ENCODE measurements at places on chromosomes 12 and 14. TPM values are rescaled to one million over a fixed set of nuclear protein-coding genes. Genes with fewer than 3 reads are reported as not detected.

DNA sequence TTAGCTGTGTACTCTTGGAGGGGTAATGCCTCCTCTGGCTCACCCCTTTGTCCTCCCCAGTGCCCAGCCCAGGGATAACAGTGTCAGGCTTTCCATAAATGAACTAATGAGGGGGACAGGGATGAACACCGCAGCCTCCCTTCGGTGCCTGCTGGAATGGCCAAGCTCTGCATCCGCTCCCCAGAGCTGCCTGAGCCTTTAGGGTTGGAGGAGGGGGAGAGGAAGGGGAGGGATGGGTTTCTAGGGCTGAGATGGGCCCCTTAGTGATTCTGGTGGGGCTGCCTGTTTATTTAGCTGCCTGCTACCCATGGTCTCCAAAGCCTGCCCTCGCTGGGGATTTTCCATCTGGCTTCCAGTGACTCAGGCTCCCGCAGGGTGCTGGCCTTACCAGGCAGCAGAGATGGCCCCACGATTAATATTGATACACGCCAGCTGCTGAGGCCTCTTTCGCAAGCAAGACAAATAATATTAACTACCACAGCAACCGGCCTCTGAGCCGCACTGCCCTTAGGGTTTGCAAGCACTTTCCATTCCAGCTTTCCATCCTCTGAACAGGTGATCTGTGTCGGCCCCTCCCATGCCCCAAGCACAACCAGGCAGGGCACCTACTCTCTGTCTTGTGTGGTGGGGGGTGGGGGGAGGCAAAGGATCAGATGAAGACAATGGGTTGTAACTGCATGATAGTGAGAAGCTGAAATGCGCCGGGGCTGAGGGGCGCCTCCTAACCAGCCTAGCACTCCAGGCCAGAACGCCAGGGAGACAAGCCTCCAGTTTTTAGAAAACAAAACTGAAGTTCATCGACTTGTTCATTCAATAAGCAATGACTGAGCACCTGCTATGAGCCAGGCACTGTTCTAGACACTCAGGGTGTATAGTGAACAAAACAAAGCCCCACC is 56.7 kb downstream of the C14orf132 start:
- H3K4me3 ChIP-seq: no peak overlapping the region
- no peak overlapping the region for H3K27ac ChIP-seq
- no peak for DNase-seq

GRCh38 chr12:54701940-54702592 is 53.9 kb upstream of the DCD start:
- H3K4me3 ChIP-seq: no peak overlapping the region
- DNase-seq: peak; percentile 58
- H3K4me1 ChIP-seq: no peaks in the 10 kb centered on the region
- no peaks in the 10 kb centered on the region for H3K36me3 ChIP-seq

- no peaks in the 10 kb centered on the region for H3K4me1 ChIP-seq
- no peak for DNase-seq
- no peak overlapping the region for H3K27ac ChIP-seq
- no peaks in the 10 kb centered on the region for H3K36me3 ChIP-seq
- H3K4me3 ChIP-seq: no peak overlapping the region
Measured at GRCh38 chr12:2490831-2491230, 303.9 kb upstream of the FKBP4 start.

DNA sequence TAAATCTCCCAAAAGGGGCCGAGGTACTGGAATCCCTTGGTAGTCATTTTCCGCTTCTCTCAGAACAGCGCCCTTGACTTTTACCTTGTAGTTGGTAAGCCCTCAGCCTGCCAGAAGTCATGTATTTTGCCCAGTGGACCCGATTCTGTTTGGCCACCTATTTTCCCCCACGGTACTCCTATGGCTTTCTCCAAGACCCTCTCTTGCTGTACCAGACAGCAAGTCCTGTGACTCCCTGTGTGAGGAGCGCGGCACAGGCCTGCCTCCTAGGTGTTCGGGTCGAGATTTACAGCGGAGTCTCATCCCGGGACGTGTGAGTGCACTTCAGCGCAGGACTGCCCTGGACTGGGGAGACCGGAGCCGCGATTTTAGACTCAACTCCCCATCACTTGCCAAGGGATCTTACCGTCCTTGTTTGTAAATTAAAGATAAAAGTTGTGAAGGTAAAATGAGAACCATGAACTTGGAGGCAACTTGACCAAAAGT is 1.1 kb upstream of the MBD6 start:
- peaks cover 42% of the 10 kb centered on the region for H3K4me1 ChIP-seq
- peaks cover 26% of the 10 kb centered on the region for H3K36me3 ChIP-seq
- peak overlapping the region; percentile 100 for H3K27ac ChIP-seq
- DNase-seq: no peak
- peak overlapping the region; percentile 83 for H3K4me3 ChIP-seq

- no peak overlapping the region for H3K27ac ChIP-seq
- no peaks in the 10 kb centered on the region for H3K36me3 ChIP-seq
- no peak for DNase-seq
- no peak overlapping the region for H3K4me3 ChIP-seq
Measured at GRCh38 chr14:43674273-43674672, 832.8 kb downstream of the FSCB start.

GRCh38 chr14:104148433-104149277 is 10.3 kb downstream of the KIF26A start:
- no peak overlapping the region for H3K4me3 ChIP-seq
- H3K27me3 ChIP-seq: no peaks in the 10 kb centered on the region
- DNase-seq: no peak
- H3K27ac ChIP-seq: no peak overlapping the region

GRCh38 chr12:97767347-97767746 is 304.7 kb downstream of the RMST start:
- H3K36me3 ChIP-seq: no peaks in the 10 kb centered on the region
- no peak for DNase-seq
- no peaks in the 10 kb centered on the region for H3K4me1 ChIP-seq
- no peak overlapping the region for H3K27ac ChIP-seq

DNA sequence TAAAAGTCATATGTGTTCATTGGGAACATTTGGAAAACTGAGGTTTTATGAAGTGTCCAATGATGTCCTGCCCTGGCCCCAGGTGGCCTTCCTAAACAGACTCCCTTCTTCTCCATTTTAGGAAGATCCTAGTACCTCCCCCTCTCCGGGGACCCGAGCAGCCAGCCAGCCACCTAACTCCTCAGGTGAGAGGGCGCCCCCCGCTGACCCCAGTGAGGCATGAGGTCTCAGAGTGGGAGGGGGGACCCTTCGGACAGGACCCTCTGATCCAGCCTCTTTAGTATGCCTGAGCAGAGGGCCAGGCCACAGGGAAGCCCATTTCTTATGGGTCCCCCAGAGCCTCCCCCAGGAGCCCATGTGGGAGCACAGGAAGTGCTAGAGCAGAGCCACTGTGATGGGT is 23.7 kb downstream of the DEGS2 start:
- no peak for DNase-seq
- H3K27ac ChIP-seq: no peak overlapping the region
- H3K36me3 ChIP-seq: no peaks in the 10 kb centered on the region
- H3K27me3 ChIP-seq: no peaks in the 10 kb centered on the region
- H3K4me1 ChIP-seq: no peaks in the 10 kb centered on the region

- H3K4me1 ChIP-seq: no peaks in the 10 kb centered on the region
- no peaks in the 10 kb centered on the region for H3K36me3 ChIP-seq
- no peak overlapping the region for H3K27ac ChIP-seq
- no peaks in the 10 kb centered on the region for H3K27me3 ChIP-seq
- H3K4me3 ChIP-seq: no peak overlapping the region
Measured at GRCh38 chr12:51915951-51916350, 8.6 kb downstream of the ACVRL1 start.

GRCh38 chr12:116027551-116027821 is 250.0 kb downstream of the MED13L start:
- H3K27ac ChIP-seq: no peak overlapping the region
- H3K4me3 ChIP-seq: no peak overlapping the region
- no peak for DNase-seq
- no peaks in the 10 kb centered on the region for H3K27me3 ChIP-seq

DNA sequence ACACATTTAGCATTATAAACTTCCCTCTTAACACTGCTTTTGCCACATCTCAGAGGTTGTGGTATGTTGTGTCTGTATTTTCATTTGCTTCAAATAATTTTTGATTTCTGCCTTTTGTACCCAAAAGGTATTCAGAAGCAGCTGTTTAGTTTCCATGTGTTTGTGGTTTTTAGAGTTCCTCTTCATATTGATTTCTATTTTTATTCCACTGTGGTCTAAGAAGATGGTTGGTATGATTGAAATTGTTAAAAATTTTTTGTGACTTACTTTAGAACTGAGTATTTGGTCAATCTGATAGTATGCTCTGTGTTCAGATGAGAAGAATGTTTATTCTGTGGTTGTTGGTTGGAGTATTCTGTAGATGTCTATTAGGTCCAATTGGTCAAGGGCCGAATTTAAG is 76.4 kb downstream of the IFNG-AS1 start:
- no peak overlapping the region for H3K27ac ChIP-seq
- no peak overlapping the region for H3K4me3 ChIP-seq
- no peaks in the 10 kb centered on the region for H3K27me3 ChIP-seq
- peaks cover 30% of the 10 kb centered on the region for H3K4me1 ChIP-seq
- DNase-seq: no peak

- H3K4me3 ChIP-seq: no peak overlapping the region
- H3K27ac ChIP-seq: no peak overlapping the region
- H3K27me3 ChIP-seq: no peaks in the 10 kb centered on the region
- H3K4me1 ChIP-seq: no peaks in the 10 kb centered on the region
- DNase-seq: no peak
- H3K36me3 ChIP-seq: no peaks in the 10 kb centered on the region
Measured at GRCh38 chr12:116664085-116664484, 73.8 kb downstream of the SPRING1 start.

- H3K4me3 ChIP-seq: no peak overlapping the region
- no peak overlapping the region for H3K27ac ChIP-seq
- no peaks in the 10 kb centered on the region for H3K27me3 ChIP-seq
- H3K4me1 ChIP-seq: no peaks in the 10 kb centered on the region
Measured at GRCh38 chr12:115172521-115172920, 488.5 kb upstream of the TBX3 start.

DNA sequence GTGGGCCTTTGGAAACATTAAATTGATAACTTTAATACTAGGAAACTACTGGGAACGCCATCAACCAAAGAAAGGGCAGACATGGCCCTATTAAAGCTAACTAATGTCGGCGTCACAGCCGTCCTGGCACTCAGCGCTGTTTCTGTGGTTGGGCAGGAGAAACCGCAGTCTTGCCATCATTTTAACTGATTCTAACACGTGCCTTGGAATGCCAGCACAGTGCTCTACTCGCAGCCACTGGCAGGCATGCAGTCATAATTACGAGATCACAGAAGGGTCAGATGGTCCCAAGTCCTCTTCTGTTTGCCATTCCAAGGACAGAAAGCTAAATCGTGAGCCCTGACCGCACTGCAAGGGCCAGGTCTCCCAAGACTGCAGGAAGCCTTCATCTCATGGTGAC is 75.2 kb downstream of the RIMBP2 start:
- H3K36me3 ChIP-seq: no peaks in the 10 kb centered on the region
- no peaks in the 10 kb centered on the region for H3K4me1 ChIP-seq
- no peak overlapping the region for H3K27ac ChIP-seq
- no peaks in the 10 kb centered on the region for H3K27me3 ChIP-seq
- no peak overlapping the region for H3K4me3 ChIP-seq
- no peak for DNase-seq

DNA sequence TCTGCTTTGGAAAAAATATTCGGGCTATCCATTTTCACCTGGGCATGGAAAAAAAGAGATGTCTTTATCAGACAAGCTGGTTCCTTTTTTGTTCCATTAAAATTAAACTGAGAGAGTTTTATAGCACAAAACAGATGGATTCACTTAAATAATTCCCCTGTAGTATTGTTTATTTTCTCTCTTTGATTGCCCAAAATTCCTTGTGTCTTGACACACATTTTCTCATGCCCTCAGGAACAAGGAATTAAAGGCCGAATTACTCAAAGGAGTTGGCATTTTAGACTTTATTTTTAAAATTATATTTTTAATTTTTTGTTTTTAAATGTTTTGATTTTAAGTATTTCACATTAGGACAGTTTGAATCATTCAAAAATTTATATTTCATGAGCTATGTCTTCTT is 69.6 kb upstream of the SLCO1C1 start:
- H3K27ac ChIP-seq: no peak overlapping the region
- DNase-seq: no peak
- H3K4me1 ChIP-seq: no peaks in the 10 kb centered on the region

- H3K36me3 ChIP-seq: no peaks in the 10 kb centered on the region
- DNase-seq: no peak
- no peaks in the 10 kb centered on the region for H3K4me1 ChIP-seq
- no peak overlapping the region for H3K4me3 ChIP-seq
- H3K27ac ChIP-seq: no peak overlapping the region
- H3K27me3 ChIP-seq: no peaks in the 10 kb centered on the region
Measured at GRCh38 chr14:99055816-99056215, 216.2 kb downstream of the BCL11B start.

DNA sequence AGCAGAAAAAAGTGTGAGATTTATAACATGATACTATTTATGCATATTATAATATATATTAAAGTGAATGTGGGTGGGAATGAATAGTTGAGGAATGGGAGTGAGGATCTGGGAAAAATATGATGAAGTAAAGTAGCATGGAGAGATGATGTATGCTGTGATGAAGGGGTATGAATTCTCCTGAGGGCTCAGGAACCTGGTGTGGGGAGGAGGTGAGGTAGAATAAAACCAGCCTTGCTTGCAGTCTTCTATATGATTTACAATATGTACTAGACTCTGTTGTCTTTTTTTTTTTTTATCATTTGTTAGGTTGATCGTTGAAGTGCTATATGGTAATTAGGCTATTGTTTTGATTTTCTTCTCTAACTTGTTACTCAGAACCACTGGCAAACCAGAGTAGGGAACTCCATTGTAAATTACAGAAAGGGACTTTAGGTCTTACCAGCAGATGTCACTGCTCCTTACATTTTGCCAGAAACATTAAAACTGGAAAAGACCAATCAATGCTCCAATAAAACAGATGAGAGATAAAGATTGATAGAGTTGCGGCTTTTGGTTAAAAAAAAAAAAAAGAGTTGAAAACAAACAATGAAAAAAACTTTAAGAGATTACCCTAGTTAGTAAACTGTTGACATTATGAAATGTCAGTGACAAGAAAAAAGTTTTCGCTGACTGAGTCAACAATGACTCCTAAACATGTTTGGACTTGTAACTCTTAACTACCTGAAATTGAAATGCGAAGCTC is 39.9 kb downstream of the ATL1 start:
- no peaks in the 10 kb centered on the region for H3K36me3 ChIP-seq
- no peaks in the 10 kb centered on the region for H3K27me3 ChIP-seq
- H3K4me1 ChIP-seq: no peaks in the 10 kb centered on the region
- no peak overlapping the region for H3K27ac ChIP-seq
- DNase-seq: peak; percentile 46

GRCh38 chr14:76647697-76648298 is 113.5 kb upstream of the VASH1 start:
- peak; percentile 38 for DNase-seq
- no peak overlapping the region for H3K27ac ChIP-seq
- no peak overlapping the region for H3K4me3 ChIP-seq

GRCh38 chr12:13135371-13136178 is 32.1 kb upstream of the GSG1 start:
- no peaks in the 10 kb centered on the region for H3K4me1 ChIP-seq
- no peaks in the 10 kb centered on the region for H3K36me3 ChIP-seq
- H3K27me3 ChIP-seq: no peaks in the 10 kb centered on the region
- H3K4me3 ChIP-seq: no peak overlapping the region
- H3K27ac ChIP-seq: no peak overlapping the region

The TPPP2 gene
- not detected for polyA plus RNA-seq

The AICDA gene
- polyA plus RNA-seq: not detected

The WNT5B gene
- 0.33 TPM for polyA plus RNA-seq

The CLEC4D gene
- polyA plus RNA-seq: not detected

The VASH1 gene
- 6.3 TPM for polyA plus RNA-seq

The BLTP3B gene
- polyA plus RNA-seq: 11.9 TPM

All from B cell (primary cell).